ENCODE measurements at places on chromosomes 7 and 10.

DNA sequence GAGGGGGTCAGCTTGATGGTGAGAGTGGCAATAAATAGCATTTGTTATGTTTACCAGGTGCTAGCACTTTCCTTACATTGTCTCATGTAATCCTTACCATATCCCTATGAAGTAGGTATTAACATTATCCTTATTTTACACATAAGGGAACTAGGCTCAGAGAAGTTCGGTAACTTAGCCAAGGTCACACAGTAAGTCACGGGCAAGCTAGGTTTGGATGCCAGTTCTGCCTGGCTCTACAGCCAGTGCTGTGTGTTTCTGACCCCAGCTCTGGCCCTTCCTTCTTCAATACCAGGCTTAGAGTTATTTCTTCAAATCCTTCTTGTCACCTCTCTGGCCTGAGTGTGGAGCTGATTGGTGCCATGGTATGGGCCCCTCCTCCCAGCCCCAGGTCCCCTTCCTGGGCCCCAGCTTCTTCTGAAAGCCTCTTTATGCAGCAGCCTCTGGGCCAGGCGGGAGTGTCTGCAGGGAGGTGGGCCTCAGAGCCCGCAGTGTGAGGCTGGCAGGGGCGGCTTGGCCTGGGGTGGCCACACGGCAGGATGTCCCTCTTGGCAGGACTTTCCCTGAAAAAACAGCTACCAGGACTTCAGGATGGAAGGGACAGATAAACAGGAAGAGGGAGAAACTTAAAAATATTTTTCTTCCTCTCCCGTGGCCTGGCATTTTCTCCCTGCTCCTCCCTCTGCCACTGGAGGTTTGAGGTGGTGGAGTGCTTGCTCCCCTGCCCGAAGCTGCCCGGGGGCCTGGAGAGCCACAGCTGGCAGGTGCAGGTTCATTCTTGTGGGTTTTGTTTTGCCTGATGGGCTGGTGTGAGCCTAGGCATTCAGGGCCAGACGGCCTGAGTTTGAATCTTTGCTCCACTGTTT, 20.6 kb downstream of the PALD1 start:
- no peak for DNase-seq

DNA sequence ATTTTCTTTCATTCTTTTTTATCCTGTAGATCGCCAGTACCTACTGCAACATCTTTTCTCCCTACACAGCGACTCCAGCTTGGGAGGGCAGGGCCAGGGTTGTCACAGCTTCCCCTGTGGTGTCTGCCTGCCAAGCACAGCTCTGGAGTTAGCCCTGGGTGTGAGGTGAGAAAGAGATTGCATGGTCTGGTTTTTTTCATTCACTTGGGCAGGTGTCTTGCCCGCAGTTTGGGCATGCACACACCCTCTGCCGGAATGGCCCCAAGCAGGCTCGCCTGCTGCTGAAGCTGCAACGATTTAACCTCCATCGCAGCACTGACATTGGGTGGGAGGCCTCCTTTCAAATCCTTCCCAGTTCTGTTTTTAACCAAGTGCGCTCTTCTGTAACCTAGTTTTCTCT, 132.8 kb downstream of the WNT2 start:
- no peak for DNase-seq

DNA sequence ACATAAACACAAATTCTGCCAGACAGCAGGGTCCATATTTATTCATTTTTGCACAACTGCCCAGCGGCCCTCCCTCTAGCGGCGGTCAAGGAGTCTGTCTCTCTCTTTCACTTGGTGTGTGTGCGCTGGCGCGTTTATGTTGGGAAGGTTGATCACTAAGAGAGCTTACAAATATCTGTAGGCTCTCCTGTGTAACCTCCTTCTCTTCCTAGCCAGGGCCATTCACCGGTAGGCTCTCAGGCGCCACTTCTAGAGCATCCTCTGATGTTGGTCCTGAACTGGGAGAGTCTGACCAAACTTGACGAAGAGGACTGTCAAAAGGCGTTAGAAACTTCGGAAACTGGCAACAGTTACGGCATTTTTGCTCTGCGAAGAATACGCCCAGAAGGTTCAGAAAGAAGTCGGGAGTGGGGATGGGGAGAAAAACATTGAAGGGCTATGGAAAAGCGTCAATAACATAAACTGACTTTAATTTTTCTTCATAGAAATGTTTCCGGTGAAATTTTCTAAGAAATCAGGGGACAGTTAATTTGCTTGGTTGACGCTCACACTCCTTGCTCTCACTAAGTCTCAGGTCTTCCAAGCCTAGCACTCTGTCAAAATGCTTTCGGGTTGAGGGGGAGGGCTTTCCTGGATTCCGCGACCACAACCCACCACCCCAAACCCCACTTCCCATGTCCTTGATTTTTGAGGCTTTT, 731.1 kb downstream of the ZWINT start:
- no peak for DNase-seq

DNA sequence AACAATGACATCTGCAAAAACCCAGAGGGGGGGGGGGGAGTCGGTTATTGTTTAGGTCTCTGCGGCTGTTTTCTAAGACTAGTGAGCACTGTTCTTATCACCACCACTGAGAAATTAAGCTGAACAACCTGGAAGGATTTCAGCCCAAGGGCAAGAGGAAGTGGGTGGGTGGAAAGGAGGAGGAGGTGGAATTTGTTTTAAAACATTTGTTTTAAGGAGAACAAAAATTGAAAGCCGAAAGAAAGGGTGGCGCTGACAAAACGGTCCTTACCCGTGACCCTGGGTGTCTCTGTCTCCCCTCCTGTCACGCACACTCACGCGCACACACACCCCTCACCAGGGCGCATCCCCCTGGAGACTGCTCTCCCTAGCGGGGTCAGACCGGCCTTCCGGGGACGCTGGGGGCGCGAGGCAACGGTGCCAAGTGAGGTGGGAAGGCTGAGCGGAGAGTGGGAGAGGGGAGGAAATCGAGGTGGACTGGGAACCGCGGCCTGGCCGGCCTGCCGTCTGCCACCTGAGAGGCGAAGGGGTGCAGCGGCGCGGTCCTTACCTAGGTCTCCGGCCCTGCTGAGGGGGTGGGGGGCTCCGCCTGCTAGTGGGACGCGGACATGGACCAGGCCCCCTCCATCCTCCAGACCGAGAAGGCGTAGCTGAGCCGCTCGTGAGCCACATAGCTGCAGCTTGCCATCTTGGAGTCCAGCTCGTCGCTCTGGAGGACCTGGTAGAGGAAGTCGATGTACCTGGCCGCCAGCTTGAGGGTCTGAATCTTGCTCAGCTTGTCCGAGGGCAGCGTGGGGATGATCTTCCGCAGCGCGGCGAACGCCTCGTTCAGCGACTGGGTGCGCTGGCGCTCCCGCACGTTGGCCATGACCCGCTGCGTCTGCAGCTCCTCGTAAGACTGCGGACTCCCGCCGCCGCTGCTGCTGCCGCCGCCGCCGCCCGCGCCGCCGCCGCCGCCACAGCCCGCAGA, 1.0 kb downstream of the TWIST1 start:
- DNase-seq = no peak

- DNase-seq = no peak
Observed at GRCh38 chr7:105585850-105586500, 4.7 kb upstream of the EFCAB10 start.

DNA sequence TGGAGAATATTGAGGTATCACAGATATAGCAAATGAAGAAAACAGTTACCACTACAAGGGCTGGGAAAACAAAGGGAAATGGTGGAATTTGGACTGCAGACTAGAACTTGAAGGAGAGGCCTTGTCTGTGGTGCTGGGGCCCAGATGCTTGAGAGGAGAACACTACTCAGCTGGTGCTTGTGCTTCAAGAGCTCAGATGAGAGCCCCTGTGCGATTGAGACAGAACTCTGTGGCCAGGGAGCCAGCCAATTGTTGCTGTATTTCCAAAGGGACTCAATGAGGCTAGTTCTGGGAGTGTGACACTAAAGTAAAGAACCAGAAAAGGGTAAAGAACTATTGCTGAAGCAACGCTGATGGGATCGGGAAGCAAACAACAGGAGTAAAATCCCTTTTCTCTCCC, 406.5 kb upstream of the SEMA3D start:
- no peak for DNase-seq

DNA sequence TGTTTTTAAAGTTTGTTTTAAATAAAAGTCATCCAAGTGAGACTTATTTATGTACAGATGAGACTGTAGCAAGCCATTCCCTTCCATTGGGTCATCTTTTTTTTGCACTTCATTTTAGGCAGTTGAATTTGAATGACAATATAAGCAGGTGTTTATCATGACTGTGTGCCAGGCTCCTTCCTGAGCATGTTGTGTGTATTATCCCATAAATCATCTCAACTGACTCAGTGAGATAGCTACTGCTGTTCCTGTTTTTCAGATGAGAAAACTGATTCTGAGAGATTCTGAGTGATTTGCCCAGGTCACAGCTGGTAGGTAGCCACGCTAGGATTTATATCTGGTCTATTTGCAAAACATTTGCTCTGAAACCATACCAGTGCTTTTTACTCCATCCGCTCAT, 11.7 kb downstream of the TMEM254 start:
- DNase-seq = peak; percentile 48

- no peak for DNase-seq
Observed at GRCh38 chr10:105070952-105071351, 429.9 kb downstream of the SORCS3 start.

DNA sequence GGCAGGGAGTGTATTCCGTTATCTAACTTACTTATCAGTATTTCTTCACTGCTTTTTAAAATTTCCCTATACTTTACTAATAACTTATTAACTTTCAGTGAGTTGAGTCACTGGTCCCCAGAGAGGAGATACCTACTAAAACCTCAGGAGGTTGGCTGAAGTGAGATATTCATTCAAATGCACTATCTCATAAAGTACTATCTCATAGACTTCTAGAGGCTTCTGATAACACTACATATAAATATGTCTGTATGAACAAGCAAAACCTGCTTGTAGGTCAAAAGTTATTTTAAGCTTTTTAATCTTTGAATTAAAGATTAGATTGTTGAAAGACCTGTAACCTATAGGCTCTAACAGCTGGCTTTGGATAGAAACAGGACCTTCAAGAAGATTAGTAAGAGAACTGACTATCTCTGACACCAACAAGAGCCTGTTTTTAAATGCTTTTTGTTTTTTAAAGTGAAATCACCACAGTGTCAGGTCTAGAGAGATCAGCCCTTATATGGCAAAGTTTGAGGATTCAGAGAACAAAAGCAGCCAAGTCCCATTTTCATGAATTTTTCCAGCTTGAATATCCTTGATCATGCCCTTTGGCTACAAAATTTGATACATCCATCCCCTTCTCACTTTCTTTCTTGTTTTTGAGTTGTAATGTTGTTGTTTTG, 242.2 kb downstream of the ARL4A start:
- no peak for DNase-seq

DNA sequence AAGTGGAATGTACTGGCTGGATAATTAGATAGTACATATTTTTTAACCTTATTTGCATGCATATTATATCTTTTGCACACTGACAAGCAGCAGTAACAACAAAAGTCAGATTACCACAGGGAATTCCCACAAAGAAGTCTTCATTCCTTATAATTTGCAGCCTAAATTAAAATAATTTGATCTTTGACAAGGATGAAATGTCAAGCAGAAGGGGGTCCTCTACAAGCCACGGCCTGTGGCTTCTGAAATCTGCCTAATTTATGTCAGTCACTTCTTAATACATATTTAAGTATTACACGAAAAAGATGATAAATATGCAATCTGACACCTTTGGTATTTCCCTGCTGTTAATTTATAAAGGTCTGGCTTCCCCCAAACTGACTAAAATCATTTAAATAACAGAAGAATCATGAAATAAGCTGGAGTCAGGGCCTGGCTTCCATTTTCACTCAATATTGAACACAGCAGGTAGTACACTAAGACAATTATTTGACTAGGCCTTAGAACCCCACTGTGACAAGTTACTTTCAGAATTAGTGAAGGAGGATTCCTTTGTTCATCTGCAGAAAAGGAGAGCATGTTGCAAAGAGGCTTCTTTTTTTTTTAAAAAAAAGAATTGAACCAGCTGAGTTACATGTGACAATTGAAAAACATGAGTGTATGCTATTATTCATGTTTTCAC, 351.1 kb upstream of the ETV1 start:
- DNase-seq = no peak

DNA sequence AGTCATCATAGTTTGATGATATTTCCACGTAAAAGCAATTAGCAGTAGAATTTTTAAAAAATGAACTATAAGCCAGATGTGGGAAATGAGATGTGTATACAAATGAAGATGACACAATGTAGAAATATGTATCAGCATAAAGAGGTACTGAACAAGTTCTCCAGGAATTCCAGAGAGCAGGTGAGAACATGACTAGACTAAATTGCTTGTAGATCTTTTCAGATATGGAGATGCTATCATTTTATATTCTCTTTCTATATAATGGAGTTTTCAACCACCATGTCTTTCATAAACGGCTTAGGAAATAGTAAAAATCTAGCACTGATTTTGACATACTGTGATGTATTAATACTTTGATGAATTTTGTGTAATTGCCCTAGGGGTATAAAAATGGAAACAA, 130.9 kb downstream of the SEMA3D start:
- no peak for DNase-seq

GRCh38 chr10:29617880-29618340, 16.9 kb downstream of the SVIL start:
- DNase-seq = no peak

- no peak for DNase-seq
Observed at GRCh38 chr7:111833466-111833865, 271.2 kb upstream of the IMMP2L start.

DNA sequence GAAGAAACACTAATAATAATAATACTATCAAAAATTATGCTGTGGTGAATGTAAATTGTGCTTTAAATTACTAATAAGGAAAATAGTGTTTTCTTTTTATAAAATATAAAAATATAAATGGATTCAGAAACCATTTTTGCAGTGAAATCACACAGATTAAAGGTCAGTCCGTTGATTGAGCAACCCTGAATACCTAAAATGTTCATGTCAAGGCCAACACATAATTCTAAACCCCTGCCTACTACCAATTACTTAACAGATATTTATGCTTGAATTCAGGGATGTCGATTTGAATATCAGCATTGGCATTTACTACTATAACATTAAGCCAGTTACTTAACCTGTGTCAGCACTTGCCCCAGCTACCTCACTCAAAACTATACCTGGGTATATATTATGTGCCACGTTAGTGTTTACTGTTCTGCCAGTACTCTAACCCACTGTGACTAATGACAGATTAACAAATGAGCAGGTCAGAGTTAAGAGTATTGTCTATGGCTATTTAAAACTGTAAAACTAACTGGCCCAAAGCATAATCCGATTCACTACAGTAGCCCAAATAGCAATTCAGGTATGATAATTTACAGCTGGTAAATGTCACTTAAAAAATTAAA, 165.0 kb downstream of the KMT2E start:
- DNase-seq = no peak

DNA sequence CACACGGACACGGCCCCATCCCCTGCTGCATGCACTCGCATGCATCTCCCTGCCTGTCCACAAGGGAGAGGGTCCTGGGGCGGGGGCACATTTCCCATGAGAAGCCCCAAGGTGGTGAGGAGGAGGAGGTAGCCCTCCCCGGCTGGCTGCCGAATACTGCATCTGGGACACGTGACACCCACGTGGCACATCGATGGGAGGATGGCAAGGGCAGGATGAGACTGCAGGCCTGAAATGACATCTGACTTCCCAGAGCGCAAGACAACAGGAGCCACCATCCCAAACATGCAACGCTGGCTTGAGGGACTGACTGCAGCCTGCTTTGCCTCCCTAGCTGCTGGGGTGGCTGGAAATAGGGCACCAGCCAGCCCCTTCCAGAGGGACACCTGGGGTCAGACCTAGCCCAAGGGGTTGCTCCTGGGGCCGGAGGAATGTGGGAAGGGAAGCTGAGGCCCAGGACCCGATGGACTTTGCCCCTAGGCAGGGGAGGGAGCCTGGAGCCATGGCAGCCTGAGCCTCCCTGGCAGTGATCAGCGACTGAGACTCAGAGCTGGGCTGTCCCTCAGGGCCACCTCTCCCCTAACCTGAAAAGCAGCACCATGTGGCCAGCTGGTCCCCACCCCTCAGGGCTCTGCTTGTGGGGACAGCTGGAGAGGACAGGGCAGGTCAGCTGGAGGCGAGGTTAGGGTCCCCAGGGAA, 16.1 kb downstream of the BUD23 start:
- no peak for DNase-seq
